LNCaP clone FGC (cell line): ENCODE measurements at places on chromosomes 16 and 17.
A peak's percentile ranks its signal among the peaks of the same experiment; 100 is the strongest.

DNA sequence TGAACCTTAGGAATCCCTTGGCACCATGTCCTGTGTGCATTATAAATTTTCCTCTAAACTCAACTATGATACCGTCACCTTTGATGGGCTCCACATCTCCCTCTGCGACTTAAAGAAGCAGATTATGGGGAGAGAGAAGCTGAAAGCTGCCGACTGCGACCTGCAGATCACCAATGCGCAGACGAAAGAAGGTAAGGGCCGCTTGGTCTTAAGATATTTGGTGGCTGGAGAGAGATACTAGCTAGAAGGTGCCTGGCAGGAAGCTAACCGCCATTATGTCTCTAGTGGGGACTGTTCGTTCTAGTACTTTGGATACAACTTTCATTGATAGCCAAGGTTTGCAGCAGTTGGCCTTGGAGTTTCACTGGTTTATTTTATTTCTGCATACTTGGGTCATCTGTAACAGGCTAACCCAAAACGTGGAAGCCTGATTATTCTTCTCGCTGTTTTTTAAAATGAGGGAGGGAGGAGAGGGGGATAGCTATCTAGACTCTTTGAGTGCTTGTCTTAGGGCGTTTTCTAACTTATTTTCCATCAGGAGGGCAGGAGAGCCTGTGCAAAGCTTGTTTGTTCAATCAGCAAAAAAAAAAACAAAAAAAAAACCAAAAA lies 1.3 kb downstream of the RBBP6 start:
- DNase-seq = no peak

DNA sequence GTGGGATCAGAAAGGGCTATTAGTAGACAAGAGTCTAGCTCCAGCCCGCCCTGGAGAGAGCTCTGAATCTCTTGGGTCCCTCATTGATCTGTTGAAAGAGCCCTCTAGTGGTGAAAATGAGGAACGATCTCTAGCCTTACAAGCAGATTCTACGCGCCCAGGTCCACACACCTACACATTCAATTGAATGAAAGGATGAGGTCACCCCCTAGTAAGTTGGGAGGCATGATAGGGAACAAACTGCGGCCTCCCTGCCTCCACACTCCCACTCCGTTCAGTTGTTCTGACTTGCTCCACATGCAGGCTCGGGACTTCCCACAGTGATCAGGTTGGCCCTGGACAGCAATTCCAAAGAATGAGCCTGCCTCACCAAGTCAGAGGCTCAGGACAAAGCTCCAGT lies 2.9 kb upstream of the CACNG3 start:
- DNase-seq = peak; percentile 13

GRCh38 chr16:23642246-23642774 lies 1.0 kb downstream of the DCTN5 start:
- DNase-seq = no peak

DNA sequence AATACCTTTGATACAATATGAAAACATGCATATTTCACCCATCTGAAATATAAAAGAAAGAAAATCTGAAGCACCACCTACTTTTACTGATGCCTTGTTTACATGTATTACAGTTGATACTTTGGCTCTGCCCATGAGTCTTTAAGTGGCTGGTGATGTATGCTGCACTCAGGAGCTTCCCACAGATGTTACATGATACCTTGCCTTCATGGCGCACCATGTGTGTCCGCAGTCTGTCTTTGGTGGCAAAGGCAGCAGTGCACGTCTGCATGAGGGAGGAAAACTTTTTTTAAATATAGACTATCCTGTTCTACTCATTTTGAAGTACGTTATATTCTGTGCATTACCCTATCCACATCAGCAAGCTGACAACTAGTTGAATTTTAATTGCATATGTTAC lies 7.5 kb downstream of the VEZF1 start:
- DNase-seq = no peak

GRCh38 chr16:28219282-28219681 lies 7.5 kb upstream of the XPO6 start:
- DNase-seq = no peak

GRCh38 chr17:5943232-5943631 lies 126.9 kb upstream of the WSCD1 start:
- no peak for DNase-seq

- DNase-seq = no peak
These were observed 23.7 kb upstream of the BCO1 start for GRCh38 chr16:81214745-81215166.

DNA sequence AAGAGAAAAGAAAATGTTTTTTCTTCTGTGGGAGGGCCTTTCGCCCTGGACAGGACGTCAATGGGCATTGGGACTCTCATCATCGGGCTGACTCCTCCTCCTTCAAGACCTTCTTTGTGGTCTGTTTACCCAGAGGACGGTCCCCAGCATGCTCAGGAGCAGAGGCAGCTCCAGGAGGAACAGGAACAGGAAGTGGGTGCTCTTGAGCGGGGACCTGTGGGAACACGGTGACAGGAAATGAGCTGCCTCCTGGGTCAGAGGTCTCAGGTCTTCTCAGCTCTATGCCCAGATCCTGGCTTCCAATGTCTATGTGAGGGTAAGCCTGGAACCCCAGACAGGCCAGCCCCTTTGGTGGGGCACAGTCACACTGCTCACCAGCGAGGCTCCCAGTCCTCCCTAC lies 12.2 kb downstream of the CD300LD start:
- no peak for DNase-seq

DNA sequence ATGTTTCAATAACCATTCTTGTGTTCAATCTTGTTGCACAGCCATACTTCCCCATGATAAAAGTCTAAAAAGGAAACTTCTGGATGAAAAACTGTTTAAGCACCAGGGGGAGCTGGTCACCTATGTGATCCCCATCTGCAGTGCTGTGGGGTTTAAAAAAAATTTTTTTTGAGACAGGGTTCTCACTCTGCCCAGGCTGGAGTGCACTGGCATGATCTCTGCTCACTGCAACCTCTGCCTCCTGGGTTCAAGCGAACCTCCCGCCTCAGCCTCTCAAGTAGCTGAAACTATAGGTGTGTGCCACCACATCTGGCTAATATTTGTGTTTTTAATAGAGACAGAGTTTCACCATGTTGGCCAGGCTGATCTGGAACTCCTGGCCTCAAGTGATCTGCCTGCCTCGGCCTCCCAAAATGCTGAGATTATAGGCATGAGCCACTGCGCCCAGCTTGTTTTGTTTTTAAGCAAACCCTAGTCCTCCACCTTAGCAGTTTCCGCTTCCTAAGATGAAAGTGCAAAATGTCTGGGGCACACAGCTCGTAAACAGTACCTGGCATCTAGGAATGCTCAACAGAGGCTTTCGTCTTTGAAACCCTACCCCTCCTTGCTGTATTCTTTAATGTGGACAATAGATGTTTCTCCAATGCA lies 25.4 kb downstream of the DNAJA2 start:
- DNase-seq = peak; percentile 26

GRCh38 chr16:68893710-68894705 lies 50.7 kb downstream of the TANGO6 start:
- no peak for DNase-seq

DNA sequence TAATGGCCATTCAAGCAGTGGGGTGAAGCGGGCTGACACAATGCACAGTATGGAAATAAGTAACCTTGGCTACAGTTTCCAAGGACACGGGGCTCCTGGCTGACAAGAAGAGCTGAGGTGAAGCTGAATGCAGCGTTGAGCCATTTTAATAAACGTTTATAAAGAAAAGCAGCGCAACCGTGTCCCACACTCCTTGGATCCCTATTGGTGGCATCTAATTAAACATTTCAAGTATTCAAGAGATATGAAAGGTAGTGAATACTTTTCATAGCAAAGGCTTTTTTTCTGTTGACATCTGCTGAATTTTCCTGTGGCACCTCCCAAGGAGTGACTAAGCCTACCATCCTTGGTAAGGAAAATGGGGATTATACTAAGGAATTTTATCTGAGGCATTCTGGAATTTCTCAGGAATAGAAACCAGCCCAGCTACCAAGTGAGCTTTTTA lies 26.5 kb downstream of the DUSP14 start:
- no peak for DNase-seq

DNA sequence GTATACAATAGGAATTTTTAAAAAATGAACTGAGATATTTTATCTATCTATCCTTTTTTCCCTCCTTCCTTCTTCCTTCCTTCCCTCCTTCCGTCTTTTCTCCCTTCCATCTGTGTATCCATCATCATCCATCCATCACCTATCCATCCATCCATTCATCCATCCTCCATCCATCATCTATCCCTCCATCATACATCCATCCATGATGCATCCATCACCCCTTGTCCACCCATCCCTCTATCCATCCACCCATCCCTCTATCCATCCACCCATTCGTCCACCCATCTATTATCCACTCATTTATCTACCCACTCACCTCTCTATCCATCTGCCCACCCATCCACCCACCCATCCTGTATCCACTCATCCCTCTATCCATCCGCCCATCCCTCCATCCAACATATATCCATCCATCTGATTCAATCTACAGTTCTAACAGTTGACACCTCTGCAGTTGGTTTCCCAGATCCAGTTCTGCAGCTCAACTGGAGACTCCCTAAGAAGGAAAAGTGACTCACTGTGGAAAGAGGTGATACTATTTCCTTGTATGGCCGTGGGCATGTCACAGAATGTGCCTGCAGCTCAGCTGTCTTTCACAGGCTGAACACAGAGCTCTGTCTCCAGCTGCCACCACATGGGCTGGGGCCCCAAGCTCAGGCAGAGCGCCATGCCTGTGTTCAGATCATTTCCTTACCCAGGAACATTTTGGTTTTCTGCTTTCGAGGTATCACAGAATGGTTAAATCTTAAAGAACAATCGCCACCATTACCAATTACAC lies 130.8 kb downstream of the XYLT1 start:
- no peak for DNase-seq

DNA sequence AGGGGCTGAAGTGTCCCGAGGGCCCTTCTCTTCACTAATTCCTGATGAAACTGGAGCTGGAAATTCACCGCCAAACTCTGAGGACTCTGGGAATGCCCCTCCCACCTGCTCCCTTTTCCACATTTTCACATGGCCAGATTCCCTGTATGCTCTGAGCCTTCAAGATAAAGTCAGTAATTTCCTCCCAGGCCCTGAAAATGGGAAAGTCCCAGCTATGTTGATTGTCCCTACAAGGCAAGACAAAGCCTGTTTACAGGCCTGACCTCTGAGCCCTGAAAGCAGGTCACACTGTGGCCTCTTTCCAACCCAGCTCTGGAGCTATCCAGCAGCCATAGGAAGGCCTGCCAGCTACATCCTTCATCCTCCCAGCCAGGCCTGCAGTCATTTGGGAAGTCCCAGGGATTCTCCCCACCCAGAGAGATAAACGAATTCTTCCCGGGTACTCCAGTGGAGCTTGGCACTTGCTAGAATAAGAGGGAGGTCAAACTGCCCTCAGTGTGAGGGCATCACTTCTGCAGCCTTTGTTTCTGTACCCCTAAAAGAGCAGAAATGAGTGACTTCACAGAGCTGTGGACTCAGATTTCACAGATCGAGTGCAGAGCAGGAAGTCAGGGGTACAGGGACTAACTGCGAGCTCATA lies 19.6 kb upstream of the CCL2 start:
- DNase-seq = peak; percentile 75

GRCh38 chr16:67169642-67170167 lies 633 bp upstream of the NOL3 start:
- DNase-seq = no peak

GRCh38 chr17:30952638-30953393 lies 18.0 kb upstream of the RNF135 start:
- no peak for DNase-seq
